Stimulated activated CD4-positive, alpha-beta T cell treated with anti-CD3 and anti-CD28 coated beads, Interleukin-1b, Interleukin-23, amount 100 ng/mL, for 48 hours (primary cell): ENCODE measurements at places on chromosomes 5 and 9.
A peak's percentile ranks its signal among the peaks of the same experiment; 100 is the strongest.

GRCh38 chr9:37760416-37761161, 7.0 kb downstream of the TRMT10B start:
- no peak for DNase-seq

GRCh38 chr9:128523199-128523925, 18.8 kb downstream of the GLE1 start:
- no peak for DNase-seq

GRCh38 chr5:11672385-11673085, 231.7 kb downstream of the CTNND2 start:
- no peak for DNase-seq

GRCh38 chr9:26112724-26113123, 434.5 kb upstream of the TUSC1 start:
- DNase-seq, result no peak

GRCh38 chr5:32498484-32498883, 53.9 kb upstream of the ZFR start:
- DNase-seq, result no peak

DNA sequence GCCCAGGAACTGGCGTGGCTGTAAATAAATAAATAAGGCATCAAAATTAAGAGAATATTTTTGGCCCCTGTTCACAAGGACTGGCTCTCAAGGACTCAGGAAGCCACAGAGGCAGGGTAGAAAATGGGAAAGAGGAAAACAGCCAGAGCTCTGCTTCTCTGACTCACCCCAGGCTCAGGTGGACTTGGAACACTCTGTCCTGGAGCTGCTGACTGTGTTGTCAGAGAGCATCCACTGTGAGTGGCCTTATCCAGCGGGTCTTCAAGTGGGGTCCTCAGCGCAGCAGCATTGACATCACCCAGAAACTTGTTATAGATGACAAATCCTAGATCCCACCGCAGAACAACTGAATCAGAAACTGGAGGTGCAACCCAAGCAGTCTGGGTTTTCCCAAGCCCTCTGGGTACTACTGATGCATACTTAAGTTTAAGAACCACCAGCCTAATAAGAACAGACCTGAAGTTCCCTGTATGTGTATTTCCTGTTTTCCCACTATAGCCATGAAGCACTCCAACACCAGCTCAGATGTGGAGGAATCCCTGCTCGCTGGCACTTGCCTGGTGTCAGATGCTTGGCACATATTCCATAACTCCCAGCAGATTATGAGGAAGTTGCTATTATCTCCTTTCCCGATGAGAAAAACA, 20.5 kb downstream of the ADRA1B start:
- no peak for DNase-seq

GRCh38 chr9:27672718-27673117, 99.4 kb upstream of the C9orf72 start:
- DNase-seq, result no peak

- DNase-seq, result no peak
Observed at GRCh38 chr9:113482341-113482740, 18.8 kb downstream of the RGS3 start.

- no peak for DNase-seq
Observed at GRCh38 chr5:14908172-14908571, 36.6 kb upstream of the ANKH start.

DNA sequence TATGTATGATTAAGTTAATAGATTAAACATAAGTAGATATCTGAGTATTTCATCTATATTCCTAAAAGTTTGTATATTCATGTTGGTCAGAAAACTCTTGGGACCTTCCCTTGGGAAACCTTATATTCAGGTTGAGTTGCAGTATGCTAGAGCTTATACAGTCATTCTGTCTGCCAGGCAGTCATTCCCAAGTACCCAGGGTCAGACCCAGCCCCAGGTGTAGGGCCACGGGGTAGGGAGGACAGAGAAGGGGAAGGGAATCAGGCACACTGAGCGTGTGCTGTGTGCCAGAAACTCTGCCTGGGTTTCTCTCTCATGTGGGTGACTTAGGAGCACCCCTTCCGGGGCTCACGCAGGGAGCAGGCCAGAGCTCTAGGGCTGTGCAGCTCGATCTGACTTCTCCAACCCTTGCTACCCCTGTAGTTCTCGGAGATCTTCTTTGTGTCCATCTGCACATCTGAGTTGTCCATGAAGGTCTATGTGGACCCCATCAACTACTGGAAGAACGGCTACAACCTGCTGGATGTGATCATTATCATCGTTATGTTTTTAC, 28.2 kb downstream of the CATSPER3 start:
- no peak for DNase-seq

DNA sequence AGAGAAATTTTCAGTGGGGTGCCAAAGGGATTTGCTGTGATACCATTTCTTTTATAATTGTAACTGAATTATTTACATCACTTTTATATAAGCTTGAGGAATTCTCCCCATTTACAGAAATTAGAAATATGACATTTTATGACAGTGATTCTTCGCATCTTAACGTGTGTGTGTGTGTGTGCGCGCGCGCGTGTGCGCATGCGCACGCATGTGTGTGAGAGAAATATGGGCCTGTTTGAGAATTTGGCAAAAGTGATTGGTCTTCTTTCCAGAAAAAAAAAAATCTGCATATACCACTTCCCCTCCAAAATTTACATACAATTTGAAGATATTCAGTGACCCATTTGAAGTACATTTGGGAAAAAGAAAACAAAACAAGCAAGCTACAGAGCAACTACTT, 190.7 kb upstream of the PDE4D start:
- DNase-seq, result no peak

DNA sequence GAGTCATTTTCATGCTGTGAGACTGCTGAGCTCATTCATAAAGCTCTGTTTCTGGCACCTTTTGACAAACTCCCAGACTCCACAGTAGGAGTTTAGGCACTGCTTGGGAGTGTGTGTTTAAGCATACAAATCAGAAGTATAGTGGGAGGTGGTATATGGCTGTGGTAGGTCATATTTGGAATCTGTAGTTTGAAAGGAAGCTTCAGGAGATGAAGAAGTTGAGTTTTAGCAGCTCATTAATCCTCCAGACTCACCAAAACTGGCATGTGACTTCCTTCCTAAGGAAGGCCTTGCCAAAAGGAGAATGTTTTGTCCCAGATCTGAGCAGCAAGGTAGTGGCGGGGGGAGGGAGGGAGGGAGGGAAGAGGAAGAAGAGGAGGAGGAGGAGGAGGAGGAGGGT, 52.8 kb downstream of the SAXO1 start:
- no peak for DNase-seq

GRCh38 chr5:177982072-177982727, 13.8 kb downstream of the PROP1 start:
- DNase-seq, result peak; percentile 40

DNA sequence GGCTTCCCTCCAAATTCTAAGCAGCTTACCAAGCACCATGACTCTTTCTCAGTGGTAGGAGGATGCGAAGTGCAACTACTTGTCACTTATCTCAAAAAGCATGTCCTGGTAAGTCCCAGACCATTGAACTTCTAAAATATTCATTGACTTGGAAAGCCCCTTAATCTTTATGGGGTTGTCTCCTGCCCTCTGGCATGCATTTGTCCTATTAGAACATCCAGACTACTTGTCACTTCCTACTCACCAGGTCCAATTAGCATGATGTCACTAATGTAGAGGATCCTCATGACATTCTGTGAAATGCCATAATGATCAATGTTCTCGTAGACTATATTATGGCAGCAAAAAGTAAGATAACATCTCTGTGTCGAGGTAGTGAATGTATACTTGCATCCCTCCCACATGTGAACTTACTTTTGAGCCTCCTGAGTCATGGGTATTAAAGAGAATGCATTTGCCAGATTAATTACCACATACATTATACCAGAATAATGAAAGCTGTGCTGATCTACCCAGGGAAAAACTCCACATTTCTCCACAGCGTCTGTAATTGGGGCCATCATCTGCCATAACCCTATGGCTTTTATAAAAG, 63.5 kb upstream of the RAD23B start:
- DNase-seq, result no peak

GRCh38 chr9:112382501-112383364, 2.8 kb downstream of the HSDL2 start:
- no peak for DNase-seq

DNA sequence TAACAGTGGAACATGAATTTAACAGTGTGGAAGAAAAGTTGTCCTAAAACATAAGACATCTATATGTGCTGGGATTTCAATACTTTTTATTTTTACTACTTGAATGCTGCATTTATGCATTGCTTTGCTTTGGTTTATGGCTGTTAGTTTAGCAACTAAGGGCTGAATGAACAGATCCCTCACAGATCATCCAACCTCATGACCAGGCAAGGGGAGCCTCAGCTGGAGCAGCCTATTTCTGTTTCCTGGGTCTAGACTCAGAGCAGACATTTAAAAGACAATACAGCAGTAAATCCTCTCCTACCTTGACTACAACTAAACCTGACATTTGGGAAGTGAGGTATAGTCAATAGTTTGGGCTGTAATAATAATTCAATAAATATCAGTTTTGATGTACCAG, 163.3 kb downstream of the AUH start:
- DNase-seq, result no peak

- peak; percentile 37 for DNase-seq
Observed at GRCh38 chr5:132747616-132748440, 602 bp downstream of the CCNI2 start.

- no peak for DNase-seq
Observed at GRCh38 chr9:136443087-136443486, 3.4 kb upstream of the INPP5E start.

GRCh38 chr5:156641686-156642085, 208.4 kb upstream of the PPP1R2B start:
- DNase-seq, result no peak

- no peak for DNase-seq
Observed at GRCh38 chr5:7851617-7852289, 820 bp upstream of the CFAP90 start.

GRCh38 chr9:6931913-6932312, 174.1 kb downstream of the KDM4C start:
- DNase-seq, result peak; percentile 60

DNA sequence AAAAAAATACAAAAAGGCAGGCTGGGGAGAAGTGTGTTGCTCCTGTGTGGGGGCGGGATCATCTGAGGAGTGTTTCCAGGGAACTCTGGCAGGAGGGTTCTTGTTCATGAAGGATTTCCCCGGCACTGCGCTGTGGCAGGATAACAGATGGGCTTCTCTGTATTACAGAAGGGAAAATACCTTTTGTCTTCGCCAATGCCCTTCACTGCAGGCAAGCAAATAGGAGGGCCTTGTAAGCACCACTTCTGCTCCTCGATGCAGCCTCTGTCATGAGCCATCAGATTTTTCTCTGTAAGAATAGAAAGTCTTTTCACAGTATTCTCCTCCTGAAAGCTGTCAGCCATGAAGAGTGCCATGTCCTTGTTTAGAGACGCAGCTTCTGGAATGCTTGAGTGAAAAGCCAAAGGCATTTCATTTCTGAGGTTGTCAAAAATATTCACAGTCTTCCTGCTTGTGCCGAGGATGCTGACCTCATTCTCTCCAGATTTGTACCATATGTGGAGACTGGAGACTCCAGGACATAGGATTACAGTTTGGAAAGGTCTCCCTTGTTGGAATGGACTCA, 294.0 kb downstream of the YTHDC2 start:
- DNase-seq, result no peak

DNA sequence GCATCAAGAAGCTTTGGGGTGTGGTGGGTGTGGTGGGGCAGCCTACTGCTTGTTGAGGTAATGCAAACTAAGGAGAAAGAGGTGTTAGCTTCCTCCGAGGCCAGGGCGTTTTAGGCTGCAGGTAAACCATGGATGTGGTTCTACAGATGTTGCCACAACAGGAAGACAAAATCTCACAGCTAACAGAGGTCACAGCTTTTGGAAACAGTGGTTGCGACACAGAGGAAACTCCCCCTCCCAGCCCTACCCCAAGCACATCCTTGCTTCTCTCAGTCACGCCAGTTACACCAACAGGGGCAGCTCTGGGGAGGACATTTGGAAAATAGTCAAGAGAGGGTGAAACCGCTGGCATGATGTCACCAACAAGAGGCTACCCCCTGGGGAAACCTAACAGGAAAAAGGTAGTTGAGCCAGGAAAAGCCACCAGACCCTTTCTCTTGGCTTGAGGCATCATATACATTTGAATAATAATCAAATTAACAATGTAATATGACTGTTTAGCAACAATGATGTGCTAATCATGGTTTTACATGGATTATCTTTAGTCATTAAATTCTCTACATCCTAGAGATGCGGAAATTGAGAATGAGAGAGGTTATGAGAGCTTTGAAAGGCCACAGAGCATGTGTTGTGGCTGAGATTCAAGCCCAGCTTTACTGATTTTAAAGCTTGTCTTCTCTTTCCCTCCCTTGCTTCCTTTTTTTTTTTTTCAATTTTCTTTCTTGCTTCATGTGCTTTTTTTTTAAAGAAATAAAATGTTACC, 82.2 kb upstream of the IL12B start:
- DNase-seq, result peak; percentile 62

DNA sequence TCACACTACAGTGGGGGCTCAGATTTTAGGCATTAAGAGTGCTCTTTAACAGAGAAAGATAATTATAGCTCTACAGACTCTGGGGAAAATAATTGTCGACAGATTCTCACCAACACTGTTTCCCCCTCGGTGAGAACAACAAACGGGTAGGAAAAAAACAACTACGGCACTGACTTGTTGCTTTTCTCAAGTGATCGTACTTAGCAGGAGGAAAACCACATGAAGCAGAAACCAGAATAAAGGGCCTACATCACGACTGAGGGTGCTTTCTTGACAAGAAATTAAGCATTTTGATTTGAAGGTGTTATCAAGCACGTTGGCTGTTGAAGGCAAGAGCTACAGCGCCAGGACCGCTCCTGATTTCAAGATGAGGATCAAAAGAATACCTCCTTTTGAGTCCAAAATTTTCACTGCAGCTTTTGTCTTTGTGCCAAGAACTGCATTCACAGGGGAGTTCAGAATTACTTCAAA, 27.2 kb upstream of the CER1 start:
- no peak for DNase-seq

DNA sequence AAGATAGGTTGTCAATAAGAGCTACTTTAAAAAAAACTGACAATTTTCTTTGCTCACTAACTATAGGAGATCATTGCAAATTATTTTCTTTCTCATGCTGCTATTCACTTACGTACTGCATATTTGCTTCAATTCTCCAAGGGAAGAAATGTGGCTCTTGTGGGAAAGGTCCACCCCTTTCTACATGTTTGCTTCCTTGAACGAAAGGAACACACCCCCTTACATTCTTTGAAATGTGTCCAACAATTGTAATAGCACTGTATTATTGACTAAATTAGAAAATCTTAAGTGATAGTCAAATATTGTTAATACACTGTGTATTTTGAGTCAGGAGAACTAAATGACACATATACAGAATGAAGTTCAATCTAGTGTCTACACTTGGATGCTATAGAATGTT, 5.2 kb downstream of the MEF2C start:
- DNase-seq, result no peak

- no peak for DNase-seq
Observed at GRCh38 chr5:69491027-69491426, 1.6 kb upstream of the OCLN start.

- DNase-seq, result no peak
Observed at GRCh38 chr5:136174021-136174659, 18.8 kb downstream of the SMIM32 start.
